H7 (cell line): ENCODE measurements at places on chromosomes 1 and 21. TPM values are rescaled to one million over a fixed set of nuclear protein-coding genes. Genes with fewer than 3 reads are reported as not detected.

DNA sequence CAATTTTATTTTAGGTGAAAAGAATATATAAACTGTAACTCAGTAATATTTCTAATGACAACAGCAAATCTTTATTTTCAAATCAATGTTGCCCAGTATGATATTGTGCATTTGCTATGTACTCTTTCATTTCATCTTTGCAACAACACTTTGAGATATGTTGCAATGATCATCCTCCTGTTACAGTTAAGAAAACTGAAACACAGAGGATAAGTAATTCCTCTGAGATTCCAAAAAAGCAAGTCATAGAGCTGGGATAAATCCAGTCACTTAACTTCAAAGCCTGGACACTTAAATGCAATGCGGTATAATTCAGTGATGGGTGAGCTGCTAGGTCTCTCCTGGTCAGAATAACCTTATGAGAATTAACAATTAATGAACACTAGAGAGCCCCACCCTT lies 48.6 kb upstream of the EXO1 start:
- no peak for DNase-seq

GRCh38 chr1:81391125-81391828 lies 409.5 kb upstream of the ADGRL2 start:
- DNase-seq = no peak

Gene TMPRSS2
- total RNA-seq = 2.6 and 3.0 TPM in 2 replicates

- no peak for DNase-seq
Observed at GRCh38 chr1:55685560-55685959, 470.4 kb upstream of the USP24 start.

DNA sequence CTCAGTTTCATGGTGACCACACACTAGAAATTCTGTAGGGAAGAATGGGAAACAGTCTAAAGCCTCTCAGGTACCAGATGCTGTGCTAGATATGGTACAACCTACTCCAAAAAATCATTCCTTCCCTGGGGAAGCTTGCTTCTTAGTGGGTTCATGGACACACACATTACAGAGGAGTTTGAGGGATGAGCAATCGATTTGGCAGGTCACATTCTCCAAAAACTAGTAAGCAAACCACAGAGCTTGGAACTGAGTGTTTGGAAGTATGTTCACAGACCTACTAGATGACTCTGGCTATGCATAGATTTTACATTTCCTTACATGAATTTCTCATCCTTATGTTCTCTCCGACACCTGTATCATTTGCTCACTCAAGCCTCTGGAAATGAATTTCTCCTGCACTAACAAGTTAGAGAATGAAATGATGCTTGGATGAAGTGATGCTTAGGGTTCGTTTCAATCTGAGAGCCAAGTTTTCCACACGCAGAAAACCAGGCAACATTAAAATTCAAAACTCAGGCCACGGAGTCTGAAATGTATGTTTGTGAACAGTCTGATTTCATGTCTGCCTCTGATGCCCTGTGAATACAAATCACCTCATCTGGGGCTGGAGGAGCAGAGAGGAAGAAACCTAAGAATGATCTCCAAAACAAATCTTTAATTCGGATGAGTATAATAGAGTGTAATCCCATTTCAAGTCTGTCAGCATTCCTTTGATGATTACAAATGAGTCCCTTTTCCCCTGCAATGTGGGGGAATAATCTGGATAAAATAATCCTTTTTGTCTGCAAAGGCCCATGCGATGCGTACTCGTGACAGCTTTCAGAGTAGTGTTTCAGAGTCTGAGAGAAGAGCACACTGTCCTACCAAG lies 11.0 kb downstream of the EVA1C start:
- DNase-seq = no peak

GRCh38 chr1:170010443-170010842 lies 64.1 kb downstream of the KIFAP3 start:
- DNase-seq = peak; percentile 1

Gene TIAM1
- 18.8 and 23.9 TPM in 2 replicates for total RNA-seq

DNA sequence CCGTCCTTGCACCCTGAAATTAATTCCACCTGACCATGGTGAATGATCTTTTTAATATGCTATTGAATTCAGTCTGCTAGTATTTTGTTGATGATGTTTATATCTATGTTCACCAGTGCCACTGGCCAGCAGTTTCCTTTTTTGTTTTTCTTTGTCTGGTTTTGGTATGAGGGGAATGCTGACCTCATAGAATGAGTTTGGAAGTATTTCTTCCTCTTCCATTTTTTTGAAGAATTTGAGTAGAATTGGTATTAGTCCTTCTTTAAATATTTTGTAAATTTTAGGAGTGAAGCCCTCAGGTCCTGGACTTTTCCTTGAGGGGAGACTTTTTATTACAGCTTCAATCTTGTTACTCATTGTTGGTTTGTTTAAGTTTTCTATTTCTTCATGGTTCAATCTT lies 231.6 kb downstream of the MRPL39 start:
- no peak for DNase-seq

DNA sequence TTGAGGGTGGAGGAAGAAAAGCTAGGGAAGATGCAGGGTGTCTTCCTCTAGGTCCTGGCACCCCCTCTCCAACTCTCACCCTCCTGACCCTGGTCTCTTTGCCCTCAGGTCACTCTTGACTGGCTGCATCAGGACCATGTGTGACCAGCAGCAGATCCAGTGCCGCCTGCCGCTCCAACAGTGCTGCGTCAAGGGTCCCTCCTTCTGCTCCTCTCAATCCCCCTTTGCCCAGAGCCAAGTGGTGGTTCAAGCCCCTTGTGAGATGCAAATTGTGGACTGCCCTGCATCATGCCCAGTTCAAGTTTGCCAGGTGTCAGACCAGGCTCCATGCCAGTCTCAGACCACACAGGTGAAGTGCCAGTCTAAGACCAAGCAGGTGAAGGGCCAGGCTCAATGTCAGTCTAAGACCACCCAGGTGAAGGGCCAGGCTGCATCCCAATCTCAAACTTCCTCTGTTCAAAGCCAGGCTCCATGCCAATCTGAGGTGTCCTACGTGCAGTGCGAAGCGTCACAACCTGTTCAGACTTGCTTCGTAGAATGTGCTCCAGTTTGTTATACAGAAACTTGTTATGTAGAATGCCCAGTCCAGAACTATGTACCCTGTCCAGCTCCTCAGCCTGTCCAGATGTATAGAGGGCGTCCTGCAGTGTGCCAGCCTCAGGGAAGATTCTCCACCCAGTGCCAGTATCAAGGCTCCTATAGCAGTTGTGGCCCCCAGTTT lies 1.8 kb downstream of the KPRP start:
- no peak for DNase-seq

DNA sequence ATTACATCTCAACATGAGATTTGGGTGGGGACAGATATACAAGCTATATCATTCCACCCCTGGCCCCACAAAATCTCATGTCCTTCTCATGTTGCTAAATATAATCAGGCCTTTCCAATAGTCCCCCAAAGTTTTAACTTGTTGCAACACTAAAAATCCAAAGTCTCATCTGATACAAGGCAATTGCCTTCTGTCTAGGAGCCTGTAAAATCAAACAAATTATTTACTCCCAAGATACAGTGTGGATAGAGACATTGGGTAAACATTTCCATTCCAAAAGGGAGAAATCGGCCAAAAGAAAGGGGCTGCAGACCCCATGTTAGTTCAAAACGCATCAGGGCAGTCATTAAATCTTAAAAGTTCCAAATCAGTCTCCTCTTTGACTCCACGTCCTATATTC lies 47.0 kb downstream of the SYT14 start:
- no peak for DNase-seq

DNA sequence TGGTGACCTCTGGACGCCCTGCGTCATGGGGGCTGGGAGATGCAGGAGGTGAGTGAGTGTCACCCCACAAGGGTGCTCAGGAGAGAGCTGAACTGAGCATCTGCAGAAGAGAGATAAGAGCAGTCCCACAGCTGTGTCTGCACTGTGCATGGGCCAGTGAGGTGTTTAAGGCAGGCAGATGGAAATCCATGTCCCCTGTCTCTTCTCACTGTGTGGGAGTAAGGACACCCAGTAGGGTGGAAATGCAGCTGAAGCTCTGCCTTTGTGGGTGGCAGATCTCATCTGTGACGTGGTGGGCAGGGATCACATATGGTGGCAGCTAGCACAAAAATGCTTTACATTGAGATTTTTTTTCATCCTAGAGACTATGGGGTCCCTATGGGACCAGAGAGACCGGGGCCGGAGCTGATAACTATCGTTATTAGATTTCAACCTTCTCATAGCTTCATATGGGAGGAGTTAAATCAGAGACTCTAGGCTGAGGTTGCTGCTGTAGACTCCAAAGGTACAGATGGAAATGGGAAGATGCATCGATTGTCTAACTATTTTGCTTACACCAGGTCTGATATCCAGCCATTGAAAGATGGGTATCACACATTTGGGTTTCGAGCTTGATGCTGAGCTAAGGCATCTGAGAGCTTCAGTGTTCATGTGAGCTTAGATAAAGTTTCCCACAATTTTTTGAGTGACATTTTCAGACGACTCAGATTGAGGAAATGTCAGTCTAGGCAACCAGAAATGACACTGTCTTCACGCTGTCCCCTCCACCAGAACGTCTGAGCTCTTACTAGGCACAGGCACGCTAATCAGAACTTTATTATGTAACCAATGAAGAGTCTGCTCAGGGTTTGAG lies 65.3 kb upstream of the PSEN2 start:
- DNase-seq = no peak
